ELR (cell line): ENCODE measurements at places on chromosomes 7 and 10.

GRCh38 chr10:52353205-52353604 is 39.1 kb downstream of the DKK1 start:
- DNase-seq = peak; percentile 23

GRCh38 chr7:112876877-112877276 is 86.7 kb upstream of the TMEM168 start:
- DNase-seq = no peak

DNA sequence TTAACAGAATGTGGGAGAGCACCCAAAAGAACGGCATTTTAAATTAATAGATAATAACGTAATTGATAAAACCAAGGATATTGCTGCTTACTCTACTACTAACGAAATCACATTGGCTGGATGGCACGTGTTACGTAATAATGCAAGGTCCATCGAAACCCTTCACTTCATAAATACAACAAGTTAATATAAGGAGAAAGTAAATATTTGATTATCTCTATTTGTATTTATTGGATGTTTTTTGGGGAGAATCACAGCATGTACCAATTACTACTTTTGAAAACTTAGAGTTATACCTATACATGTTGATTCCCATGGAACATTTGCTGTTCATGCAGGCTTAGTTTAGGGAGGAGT is 1.6 kb downstream of the PRKG1 start:
- no peak for DNase-seq

- DNase-seq = no peak
Measured at GRCh38 chr7:90191648-90192047, 19.9 kb upstream of the STEAP2 start.

GRCh38 chr7:155925682-155926081 is 113.4 kb upstream of the SHH start:
- DNase-seq = no peak

GRCh38 chr7:668139-668931 is 58.2 kb upstream of the DNAAF5 start:
- DNase-seq = no peak

- no peak for DNase-seq
Measured at GRCh38 chr10:128286762-128287500, 160.7 kb upstream of the MKI67 start.

- no peak for DNase-seq
Measured at GRCh38 chr7:100640517-100641440, 573 bp downstream of the TFR2 start.
